Smooth muscle cell of the brain vasculature (primary cell): ENCODE measurements at places on chromosomes 4 and X.

DNA sequence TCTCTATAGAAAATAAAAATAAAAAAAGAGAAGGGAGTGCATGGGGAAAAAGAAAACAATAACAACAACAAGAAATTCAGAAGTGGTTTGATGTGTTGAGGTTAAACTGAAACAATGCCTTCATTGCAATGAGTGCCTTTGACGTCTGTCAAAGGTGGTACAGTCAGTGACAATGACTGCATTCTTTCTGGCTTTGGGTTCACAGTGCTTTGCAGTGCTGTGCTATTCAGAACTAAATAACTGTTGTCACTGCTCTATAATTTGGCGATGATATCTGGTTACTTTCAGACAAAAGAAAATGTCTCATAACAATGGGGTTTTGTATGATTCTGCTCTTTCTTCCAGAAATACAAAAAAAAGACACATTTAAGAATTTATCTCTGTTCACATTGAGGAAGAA, 488.6 kb upstream of the MAGEB2 start:
- no peak for DNase-seq

- DNase-seq = no peak
Observed at GRCh38 chr4:85496933-85497332, 22.0 kb downstream of the ARHGAP24 start.

DNA sequence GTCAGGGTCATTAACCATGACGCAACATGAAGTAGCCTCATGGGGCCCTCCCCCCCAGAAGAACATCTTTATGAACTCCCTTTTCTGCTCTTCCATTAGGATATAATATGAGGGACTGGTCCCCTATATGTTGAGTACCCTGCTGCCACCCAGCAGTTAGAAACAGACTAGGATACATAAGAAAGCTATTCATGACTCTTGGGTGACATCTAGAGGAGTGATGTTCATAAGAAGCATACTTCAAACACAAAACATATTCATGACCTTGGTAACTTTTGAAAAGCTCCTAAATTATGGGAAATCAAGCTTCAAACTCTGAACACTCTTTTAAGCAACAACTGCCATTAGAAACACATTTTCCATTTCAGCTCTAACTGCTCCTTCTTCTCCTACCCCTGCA, 155.2 kb upstream of the SPIN4 start:
- no peak for DNase-seq

GRCh38 chrX:21398426-21398825, 24.2 kb downstream of the CNKSR2 start:
- no peak for DNase-seq

GRCh38 chrX:120560405-120560841, 339 bp downstream of the CUL4B start:
- DNase-seq = peak; percentile 2
